ENCODE measurements at places on chromosomes 4 and X.

DNA sequence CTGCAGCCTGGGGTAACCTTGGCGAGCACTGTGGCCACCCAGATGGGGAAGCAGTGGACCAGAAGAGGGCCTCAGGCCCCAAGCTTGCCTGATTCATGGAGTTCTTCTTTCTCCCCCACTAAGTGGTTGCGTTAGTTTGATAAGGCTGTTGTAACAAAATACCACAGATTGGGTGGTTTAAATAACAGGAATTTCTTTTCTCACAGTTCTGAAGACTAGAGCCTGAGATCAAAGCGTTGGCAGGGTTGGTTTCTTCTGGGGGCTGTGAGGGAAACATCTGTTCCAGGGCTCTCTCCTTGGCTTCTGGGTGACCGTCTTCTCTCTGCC lies 105.7 kb upstream of the GATB start:
- DNase-seq: no peak

DNA sequence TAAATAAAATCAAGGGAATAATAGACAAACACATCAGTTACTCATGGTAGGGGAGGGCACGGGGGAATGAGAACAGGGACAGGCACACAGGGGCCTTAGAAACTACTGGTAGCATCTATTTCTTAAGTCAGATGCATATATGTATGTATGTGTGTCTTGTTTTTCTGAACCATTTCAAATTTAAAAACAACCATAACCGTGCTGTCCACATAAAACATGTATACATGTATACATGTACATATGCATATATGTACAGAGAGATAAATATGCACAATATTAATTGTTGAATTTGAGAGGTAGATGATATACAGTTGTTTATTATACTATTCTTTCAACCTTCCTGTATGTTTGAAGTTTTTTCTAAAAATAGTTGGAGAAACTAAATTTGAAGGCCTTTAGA lies 7.8 kb upstream of the AWAT1 start:
- no peak for DNase-seq

- no peak for DNase-seq
Measured at GRCh38 chrX:41300758-41301437, 33.1 kb upstream of the DDX3X start.

DNA sequence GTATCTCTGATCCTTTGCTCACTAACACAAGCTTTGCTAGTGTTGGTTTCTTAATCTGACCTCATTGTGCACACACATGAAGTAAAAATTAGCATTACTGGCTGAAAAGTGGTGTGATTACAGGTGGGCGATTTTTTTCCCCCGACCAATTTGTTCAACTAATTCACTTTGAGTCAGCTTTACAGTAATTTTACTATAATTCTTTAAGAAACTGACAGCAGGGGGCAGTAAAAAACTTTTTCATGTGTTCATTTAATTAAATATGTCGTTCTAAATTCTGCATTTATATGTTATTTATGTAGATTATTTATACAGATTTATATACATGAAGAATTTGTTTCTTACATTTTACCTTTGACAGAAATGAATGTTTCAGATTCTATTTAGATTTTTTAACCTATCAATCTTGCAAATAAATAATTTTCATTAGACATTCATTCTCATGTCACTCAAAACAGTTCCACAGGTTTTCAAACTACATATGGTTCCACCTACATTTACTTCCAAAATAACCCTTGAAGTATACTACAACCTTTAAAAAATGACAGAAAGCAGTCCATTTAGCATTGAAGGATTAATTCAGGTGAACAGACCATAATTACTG lies 17.5 kb downstream of the PALLD start:
- no peak for DNase-seq

- DNase-seq: no peak
Measured at GRCh38 chr4:88865466-88865865, 167.8 kb upstream of the NAP1L5 start.

DNA sequence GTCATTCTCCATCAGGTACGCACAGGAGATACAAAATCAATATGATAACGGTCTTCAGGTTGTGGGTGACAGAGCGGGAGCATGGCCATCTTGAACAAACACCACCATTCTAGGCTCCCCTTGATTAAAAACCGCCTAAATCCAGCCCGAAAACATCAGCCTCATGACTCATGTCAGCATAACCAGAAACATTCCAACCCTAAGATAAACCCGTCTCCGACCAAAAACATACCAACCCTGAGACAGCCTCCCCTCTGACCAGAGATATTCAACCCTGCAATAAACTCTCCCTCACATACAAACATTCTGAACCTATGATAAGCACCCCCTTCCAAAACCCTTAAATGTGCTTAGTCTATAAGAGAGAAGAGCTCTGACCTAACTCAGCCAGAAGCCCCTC lies 157.9 kb downstream of the DHRSX start:
- DNase-seq: no peak

DNA sequence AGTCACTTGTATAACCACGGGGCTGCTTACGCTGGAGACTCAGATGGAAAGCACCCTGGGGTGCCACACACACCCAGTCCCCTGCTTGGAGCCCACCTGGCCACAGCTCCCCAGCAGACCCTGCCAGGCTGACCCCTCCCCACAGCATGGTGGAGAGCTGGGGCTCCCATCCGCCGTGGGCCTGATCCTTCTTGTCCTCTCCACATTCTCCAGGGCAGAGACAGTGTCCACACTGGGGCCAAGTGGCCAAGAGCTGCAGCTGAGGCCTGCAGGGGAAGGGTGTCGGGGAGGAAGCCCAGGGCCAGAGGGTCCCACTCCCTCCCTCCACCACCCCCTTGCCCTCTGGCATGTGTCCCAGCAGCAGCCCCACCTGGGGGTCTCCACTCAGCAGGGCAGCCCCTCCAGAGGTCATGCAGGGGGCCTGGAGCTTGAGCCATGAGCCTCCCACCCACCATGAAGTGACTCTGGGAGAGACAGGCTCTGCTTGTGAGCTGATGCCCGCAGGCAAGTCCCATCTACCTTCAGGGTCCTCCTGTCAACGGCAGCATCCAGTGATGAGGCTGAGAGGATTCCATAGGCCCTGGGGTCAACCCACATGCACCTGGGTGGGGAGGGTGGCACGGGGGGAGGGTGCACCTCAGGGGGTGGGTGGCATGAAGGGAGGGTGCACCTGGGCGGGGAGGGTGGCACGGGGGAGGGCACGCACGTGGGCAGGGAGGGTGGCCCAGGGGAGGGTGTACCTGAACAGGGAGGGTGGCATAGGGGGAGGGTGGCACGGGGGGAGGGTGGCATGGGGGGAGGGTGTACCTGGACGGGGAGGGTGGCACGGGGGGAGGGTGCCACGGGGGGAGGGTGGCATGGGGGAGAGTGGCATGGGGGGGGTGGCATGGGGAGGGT lies 56.4 kb downstream of the FAM53A start:
- no peak for DNase-seq

DNA sequence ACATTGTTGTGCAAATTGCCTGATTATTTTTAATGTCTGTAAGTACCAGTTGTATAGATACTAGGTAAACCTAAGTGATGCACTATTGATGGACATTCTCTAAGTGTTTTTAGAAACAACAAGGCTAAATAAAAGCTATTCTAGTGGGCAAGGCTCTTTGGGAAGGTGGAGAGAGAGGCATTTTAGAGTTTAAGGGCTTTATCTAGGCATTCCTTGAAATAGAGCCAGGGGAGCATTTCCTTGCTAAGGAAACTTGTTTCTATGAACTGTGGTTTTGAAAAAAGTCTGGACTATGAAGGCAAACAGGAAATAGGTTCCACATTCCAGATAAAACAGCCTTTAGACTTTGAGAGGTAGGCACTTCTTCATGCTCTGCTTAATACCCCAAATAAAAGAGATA lies 23.8 kb downstream of the BMX start:
- no peak for DNase-seq

DNA sequence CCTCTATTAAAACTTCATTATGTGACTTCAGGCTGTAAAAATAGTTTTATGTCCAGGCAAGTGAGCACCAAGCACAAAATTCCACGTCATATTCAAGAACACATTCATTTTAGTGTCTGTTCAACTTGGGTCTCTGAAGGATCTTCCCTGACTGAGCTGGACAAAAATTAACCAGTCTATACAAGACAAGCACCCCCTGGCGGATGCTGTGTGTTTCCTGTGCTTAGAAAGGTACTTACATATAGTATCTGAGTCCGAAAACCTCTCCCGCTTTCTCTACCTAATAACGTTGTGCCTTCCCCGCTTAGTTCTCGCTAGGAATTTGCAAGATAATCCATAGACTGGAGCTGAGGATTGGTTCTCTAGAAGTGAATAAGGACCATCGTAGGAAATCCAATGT lies 2214.5 kb upstream of the TENM3 start:
- no peak for DNase-seq

DNA sequence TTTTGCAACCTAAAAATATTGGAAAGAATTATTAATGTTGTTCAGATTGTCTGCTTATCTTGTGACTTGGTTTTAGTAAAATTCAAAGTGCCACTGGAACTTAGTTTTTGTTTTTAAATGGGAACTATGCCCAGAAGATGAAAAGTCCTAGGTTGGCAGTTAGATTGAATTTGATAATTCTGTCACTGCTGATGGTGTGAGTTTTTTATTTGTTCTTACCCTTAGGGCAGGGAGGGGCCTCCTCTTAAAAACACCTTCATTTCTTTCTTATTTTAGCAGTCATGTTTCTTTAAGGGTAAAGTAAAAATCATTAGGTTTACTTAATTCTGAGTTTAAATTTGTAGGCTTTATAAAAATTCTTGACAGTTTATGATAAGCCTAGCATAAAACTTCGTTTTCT lies 80.6 kb downstream of the AFF1 start:
- DNase-seq: no peak
